Inflammatory macrophage treated with lipopolysaccharide for 1 hour (primary cell): ENCODE measurements at places on chromosomes 1 and 21.

- DNase-seq, result peak; percentile 23
Measured at GRCh38 chr21:37565530-37566223, 199.1 kb downstream of the DYRK1A start.

DNA sequence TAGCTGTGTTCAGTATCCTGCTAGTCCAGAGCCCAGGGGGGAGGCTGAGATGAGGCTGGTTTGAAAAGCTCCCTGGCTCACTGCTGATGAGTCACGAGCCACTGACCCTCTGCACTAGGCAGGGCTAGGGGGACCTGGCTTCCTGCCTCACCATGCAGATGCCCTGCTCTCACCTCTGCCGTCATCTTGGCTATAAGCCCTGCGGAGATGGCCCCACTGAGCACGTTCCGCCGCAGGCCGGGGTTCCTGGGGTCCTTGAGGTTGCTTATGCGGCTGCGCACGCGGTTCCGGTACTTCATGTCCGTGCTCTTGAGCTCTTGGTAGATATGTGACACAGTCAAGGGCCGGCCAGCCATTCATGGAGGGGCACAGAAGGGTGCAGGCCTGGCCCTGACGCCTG is 24.1 kb upstream of the ZNF436 start:
- no peak for DNase-seq

DNA sequence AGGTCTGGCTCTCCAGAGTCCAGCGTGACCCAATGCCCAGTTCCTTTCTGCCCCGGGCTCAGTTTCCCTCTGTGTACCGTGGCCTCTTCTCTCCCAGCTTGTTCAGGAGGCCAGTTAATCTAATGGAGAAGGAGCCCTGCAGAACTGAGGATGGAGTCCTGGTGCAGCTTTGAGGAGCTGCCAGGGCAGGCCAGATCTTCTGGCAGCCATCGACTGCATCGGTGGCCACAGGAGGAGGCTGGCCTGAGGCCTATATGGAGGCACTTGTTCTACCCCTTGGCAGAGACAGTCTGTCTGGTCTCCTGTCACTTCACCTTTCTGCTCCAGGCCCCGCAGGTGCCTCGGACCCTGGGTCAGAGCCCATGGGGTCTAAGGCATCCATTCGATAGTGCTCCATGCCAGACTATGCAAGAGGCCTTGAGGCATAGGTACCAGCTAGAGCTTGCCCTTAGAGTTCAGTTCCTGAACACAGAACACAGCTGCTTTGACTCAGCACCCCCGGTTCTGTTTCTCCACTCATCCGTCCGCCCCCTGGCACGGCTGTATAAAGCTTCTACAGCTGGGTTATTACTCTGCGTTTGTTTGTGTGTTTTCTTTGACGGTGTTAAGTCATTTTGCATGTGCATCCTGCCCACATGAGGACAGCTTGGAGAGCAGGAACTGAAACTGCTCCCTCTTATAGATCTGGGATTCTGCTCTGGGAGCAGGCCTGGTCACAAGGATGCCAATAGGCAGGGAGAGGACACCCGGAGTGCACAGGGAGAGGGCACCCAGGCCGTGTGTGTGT is 18.5 kb upstream of the LRRN2 start:
- peak; percentile 8 for DNase-seq

DNA sequence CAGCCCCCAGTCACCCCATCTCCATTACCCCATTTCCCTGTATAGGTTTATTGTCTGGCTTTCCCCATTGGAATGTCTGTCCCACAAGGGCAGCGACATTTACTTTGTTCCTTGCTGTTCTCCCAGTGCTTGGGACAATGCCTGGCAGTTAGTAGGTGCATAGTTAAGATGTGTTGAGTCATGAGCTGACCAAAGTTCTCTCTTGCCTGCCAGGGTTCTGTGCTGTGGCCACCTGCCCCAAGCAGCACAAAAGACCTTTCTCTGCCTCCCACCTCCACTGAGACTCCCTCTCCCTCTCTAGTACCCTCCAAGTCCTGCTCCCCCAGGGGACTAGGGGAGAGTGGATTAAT is 40.0 kb downstream of the TMCO4 start:
- no peak for DNase-seq

DNA sequence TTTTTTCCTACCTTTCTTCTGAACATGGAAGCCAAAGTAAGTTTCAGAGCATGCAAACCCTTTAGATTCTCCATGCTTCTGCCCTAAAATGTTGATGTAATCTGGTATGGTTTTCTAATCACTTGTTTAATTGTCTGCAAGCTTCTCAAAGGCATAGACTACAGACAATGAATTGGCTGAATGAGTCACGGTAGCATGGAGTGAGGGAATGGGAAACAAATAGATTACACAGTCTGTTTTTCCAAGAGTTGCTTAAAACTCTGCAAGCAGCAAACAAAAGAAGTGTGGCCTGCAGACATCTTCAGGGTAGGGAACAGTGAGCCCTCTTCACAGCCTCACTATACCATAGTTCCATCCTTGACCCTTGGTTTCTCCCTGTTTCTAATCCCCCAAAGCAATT is 326.0 kb downstream of the BARHL2 start:
- no peak for DNase-seq

DNA sequence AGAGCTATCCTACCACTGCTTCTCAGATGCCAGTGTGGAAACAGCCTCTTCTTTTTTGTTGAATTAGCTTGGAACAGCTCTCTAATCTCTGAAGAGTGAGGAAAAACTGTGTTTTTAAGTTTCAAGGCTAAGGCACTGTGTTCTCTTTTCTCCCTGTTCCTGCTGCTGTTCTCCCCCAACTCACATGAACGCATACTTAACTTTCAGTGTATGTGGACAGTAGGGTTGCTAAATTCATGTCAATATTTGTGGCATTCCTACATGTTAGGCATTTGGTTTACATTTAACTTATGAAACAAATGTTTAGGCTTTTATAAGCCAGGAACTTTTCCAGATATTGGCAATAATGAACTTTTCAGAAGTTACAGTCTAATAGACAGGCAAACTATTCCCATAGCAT is 6.8 kb downstream of the BACH1 start:
- DNase-seq, result no peak

DNA sequence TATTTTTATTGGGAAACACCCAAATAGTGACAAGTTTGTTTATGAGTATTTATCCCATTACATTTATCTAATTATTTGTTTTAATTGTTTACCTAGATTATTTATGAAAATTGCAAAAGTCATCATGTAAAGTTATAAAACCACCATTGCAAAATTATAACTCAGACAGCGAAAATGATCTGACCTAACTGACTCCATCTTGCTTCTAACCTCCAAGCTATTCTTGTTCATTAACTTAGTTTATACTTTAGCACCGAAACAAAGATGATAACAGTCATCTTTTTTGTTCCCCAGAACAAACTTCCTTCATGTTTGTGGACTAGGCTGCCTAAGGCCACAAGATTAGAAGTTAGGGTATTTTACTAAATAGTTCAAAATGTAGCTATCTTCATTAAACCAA is 190.8 kb downstream of the FASLG start:
- DNase-seq, result no peak

DNA sequence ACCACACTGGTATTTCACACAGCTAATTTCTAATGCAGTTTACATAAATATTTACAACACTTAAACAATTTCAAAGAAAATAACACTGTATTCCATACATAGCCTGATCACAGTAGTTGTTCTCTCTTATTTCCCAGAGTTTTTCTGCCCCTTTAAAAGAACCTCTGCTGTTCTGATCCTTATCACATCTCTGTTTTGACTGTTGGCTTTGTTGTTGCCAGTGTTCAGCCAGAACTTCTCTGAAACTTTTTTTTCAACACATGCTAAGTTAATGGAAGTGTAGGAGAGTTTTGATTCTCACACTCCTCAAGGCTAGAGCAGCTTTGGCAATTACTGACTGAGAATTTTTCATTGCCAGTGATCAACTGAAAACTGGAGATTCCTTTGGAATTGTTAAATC is 11.1 kb downstream of the SELE start:
- DNase-seq, result no peak

- no peak for DNase-seq
Measured at GRCh38 chr1:86194491-86195034, 38.0 kb upstream of the COL24A1 start.

GRCh38 chr1:154485106-154485505 is 16.9 kb upstream of the TDRD10 start:
- DNase-seq, result peak; percentile 13

DNA sequence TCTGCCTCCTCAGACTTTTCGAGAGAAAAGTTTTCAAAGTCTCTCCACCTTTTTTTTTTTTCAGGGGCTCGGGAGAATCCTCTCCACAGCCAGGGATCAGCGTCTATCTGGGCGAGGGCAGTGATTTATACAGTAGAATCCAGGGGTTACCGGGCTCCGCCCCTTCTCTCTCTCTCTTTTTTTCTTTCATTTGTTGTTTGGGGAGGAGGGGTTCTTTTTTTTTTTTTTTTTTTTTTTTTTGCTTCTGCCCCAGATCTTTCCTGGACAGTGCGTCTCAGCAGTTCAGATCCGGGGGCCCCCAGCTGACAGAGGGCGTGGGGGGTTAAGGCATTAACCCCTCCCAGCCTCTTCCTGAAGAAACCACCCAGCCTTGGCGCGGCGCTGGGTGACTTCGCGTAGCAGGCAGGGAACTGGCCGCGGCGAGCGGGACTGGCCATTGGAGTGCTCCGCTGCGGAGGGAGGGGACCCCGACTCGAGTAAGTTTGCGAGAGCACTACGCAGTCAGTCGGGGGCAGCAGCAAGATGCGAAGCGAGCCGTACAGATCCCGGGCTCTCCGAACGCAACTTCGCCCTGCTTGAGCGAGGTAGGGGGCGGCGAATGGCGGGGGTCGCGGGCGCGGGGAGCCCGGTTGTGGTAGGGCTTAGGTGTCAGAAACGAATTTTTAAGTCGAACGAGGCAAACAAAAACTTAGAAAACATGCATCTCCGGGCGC is at the start of gene S1PR1:
TSS of gene S1PR1 (plus strand) at position 504 of the 713 bp plus-strand sequence. CDS start 1,966 bp downstream, outside the sequence.
- DNase-seq, result peak; percentile 31

DNA sequence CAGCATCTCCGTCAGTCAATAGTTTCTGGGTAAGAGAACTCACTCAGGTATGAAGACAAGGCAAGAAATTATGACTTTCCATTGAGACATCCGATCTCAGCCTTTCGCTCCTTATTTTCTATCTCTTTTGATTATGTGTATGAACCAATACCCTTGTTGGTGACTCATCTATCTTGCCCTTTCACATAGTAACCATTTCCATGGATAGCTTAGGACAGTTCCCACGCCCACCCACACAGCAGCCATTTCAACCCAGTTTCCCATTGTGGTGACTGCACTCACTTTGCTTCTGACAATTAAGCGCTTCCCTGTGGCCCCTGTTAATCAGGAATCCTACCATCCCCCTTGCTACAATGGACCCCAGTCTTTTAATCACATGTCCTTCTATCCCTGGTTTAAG is 210.6 kb upstream of the ADGRL2 start:
- no peak for DNase-seq

- DNase-seq, result no peak
Measured at GRCh38 chr1:34870395-34870794, 10.8 kb upstream of the SMIM12 start.

GRCh38 chr1:151370211-151370911 is 2.1 kb downstream of the SELENBP1 start:
- no peak for DNase-seq

- DNase-seq, result no peak
Measured at GRCh38 chr21:38495242-38495641, 3.0 kb downstream of the ERG start.

DNA sequence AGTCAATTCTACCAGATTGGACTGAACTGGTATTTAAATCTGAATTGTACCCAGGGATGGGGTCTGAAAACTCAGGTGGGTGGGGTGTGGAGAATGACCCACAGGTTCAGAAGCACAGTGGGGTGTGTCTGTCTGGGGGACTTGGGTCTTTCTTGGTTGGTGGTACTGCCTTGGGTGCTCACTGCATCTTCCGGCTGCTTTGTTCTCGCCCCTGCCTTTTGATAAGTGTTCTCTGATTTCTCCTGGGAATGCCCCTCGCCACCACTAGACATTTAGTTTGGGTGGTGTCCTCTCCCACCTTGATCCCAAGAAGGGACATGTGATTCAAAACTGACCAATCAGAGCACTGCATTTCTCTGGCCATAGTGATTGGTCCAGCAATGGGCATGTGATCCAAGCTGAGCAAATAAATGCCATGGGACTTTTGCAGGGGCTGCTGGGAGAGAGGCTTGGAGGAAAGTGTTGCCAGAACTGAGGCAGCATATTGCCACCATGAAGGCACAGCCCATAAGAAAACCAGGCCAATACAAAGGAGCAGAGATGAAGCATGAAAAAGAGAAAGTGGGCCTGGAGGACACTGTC is 270.5 kb downstream of the NPHP4 start:
- no peak for DNase-seq

DNA sequence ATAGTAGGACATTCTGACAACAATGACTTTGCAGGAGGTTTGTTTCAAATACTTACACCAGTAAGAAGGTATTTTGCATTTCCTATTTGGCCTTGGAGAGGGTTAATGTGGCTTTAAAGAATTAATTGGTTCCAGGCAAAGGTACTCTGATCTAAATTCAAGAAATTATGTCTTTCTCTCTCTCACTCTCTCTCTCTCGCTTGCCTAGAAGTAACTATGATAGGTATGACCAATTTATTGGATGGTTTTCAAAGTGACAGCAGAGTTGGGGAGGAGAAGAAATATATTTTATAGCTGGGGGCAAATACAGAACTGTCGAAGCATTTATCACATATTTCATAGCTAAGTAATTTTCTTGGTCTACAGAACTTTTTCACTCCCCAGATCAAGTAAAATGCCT is 116.0 kb downstream of the ATP6V1G3 start:
- no peak for DNase-seq

GRCh38 chr21:42012344-42012743 is 2.2 kb upstream of the ZBTB21 start:
- no peak for DNase-seq

GRCh38 chr1:156721535-156721934 is 6.7 kb upstream of the METTL25B start:
- no peak for DNase-seq

DNA sequence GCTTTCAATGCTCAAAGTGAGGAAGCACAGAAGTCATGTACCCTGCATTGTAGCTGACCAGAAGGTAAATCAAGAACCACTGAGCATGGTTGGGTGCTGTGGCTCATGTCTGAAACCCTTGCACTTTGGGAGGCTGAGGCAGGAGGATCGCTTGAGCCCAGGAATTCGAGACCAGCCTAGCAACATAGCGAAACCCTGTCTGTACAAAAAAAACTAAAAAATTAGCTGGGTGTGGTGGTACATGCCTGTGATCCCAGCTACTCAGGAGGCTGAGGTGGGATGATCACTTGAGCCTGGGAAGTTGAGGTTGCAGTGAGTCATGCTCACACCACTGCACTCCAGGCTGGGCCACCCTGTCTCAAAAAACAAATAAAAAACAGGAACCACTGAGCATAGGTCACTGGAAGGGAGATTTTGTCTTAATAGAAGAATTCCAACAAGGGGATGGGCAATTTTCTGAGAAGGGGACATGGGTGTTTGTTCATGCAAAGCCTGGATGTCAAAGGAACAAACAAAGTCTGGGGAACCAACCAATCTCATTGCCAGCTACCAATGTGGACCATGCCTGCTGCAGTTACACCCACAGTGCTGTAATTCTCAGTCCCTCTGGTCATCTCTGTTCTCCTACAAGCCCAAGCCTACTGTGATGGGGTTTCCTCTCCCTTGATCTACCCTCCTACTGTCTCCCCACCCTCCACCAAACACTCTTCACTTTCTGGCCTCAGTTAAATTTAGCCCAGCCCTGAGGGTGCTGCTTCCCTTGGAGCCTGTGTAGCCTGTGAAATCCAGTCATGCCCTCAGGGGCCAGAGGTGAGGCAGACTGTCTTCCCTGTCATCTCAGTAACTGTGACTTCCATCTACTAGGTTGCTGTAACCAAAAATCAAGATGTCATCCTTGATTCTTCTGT is 47.9 kb downstream of the ELF3 start:
- peak; percentile 59 for DNase-seq
